ENCODE measurements at places on chromosomes 13 and 19.

GRCh38 chr13:67643516-67644055 is 413.4 kb upstream of the PCDH9 start:
- DNase-seq: no peak

- DNase-seq: no peak
Observed at GRCh38 chr19:32809754-32810153, 59.8 kb downstream of the SLC7A9 start.

- no peak for DNase-seq
Observed at GRCh38 chr19:2166741-2167738, 3.3 kb downstream of the DOT1L start.

DNA sequence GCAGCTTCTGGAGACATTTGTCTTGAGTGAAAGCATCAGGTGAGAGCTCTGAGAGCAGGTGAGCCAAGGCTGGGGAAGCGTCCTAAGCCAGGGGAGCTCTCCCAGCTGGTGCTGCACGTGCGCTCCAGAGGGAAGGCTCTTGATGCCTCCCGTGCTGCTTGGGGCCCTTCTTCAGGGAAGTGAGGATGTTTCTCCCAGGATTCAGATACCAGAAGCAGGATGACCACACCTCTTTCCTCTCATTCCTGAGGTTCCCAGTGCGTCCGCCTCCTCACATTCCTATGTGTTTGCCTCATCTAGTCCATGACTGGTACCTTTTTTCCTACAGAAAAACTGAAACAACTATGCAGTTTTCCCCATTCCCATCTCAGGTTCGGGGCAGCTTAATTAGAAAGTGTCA is 231.0 kb upstream of the IRS2 start:
- DNase-seq: no peak

DNA sequence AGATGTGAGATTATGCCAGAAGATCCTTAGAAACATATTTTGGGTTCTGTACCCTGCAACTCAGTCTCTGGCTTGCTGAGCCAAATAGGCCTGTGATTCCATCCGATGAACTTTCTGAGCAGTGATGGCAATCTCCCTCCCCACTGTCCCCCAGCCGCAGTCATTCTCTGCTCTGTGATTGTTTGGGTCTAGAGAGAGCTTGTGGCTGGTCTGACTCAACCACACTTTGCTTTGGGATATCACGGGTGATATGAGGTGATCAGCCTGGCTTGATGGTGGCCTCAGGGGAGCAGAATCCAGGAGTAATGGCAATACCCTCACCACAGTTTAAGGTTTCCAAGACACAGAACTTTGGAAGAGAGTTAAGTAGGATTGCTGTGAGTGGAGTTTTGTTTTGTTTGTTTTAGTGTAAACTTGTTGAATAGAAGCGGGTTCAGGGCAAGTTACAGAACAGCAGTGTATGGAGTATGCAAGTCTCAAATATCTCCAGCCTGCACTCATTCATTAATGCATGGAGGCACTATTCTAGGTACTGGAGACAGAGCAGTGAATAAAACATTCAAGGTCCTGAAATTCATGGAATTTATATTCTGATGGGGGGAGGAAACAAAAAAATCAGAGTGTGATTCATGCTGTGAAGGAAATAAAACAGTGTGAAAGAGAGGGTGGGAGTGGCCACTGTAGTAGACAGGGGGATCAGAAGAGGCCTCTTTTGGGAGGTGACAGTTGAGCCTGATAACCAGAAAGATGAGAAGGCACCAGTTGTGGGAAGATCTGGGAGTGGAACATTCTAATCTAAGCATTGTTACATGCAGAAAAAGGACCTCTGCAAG is 5.3 kb downstream of the SAMD4B start:
- DNase-seq: no peak

DNA sequence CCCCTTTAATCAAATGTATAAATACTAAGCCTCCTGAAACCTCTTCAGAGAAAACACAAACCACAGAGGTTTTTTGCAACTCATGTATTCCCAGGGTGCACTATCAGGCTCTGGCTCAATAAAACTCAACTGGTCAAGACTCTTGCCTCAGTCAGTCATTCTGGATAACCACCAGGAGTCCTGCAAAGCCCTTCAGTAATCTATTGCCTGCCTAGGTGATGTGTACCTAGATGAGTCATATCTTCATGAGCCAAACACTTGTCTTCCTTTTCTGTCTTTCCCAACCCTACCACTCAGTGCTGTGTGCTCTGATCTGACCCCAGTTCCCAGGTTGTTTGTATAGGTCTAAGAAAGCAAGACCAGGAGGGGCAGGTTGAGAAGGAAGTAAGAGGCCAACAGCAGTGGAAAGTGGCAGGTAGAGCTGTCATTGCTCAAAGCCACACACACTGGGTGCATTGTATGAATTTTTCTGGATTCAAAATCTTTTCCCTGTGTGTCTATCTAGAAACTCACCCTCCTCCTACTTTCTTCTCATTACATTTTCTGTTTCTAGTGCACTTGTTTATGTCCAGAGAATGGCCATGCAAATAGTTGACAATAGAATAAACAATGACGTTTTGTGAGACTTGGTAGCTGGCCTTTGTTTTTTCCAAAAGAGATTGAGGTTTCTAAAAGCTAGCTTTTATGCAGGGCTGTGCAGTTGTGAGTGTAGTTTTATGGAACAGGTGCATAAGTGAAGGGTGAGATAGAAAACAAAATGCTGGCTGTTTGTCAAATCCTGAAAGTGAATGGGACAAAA is 48.1 kb downstream of the PSG1 start:
- no peak for DNase-seq

DNA sequence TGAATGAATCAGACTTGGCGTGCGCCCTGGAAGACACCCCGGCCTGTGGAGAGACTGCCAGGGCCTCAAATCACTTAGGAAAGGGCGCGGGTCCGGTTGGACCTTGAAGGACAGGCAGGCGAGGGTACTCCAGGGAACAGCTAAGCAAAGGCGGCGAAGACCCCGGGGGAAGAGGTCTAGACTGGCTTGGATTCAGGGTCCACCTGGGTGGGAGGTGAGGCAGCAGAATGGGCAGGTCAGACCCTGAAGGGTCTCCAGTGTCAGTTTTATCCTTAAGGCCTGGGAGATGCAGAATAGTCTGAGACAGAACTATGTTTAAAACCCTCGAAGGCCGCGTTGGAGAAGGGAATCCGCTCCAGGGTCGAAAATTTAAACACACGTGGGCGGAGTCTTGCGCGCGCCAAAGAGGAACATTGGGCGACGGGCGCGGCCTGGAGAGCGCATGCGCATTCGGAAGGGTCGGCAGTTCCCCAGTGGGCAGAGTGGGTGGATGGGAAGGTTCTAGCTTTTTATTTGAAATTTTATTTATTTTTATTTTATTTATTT is 567 bp upstream of the SMG9 start:
- DNase-seq: peak; percentile 84

DNA sequence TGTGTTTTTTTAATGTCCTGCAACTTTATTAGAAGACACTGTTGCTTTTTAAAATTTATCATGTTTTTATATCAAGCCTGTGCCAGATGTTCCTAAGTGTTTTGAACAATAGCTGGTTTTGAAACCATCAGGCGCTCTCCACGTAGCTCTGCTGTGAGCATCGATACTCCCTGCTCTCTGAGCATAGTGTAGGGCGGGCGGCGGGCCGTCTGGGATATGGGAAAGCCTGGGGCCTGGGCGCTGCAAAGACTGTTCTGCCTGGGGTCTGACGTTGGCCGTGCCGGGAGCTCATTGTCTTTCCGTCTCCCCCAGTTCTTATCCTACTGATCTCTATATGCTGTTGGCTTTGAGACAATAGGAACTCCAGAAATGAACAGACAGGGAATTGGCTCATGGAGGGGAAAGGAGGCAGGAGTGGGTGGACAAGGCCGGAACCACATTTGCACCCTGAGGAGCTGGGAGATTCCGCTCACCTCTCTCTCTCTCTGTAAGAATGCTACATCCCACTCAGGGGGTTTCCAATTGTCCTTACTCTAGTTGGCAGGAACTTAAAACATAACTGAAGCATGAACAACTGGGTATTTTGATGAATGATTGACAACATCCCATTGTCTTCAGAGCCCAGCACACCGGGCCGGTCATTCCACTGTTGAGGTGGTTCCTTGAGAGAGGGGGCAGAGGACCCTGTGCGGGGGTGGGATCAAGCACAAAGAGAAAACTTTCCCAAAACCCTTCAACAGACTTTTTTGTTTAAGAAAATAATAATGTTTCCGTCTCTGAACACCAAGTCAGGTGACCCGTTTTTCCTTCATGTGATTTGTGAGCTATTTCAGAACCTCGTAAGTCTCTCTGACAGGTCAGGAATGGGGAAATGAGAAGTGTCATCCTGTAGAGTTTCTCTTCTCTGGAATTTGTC is 64.7 kb downstream of the COL4A2 start:
- no peak for DNase-seq

DNA sequence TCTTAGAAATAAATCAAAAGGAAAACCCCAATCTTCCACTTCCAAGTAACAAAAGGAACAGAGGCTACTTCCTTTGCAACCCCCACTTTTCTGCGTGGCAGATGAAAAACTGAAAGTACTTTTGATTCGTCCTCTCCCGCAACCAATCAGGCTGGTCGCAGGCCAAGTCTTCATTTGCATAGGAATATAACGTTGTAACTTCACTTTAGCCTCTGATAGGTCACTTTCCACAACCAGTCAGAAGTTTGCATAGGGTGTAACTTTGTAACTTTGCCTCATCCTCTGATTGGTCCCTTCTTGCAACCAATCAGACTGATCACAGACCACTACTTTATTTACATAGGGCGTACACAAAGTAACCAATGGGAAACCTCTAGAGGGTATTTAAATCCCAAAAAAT is 37.2 kb downstream of the TGDS start:
- peak; percentile 50 for DNase-seq

- no peak for DNase-seq
Observed at GRCh38 chr19:2331601-2332246, 3.2 kb downstream of the SPPL2B start.

DNA sequence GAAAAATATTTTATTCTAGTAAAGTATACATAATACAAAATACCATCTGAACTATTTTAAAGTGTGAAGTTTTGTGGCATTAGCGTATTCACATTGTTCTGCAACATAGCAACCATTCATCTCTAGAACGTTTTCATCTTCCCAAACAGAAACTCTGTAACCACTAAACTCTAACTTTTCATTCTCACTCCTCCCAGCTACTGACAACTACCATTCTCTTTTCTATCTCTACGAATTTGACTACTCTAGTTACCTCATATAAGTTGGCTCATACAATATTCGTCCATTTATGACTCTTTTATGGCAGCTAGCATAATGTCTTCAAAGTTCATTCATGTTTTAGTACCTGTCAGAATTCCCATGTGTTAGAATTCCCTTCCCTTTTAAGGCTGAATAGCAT is 150.5 kb upstream of the MIR17HG start:
- DNase-seq: no peak

- DNase-seq: no peak
Observed at GRCh38 chr19:8922591-8922990, 87.6 kb downstream of the MUC16 start.

- DNase-seq: no peak
Observed at GRCh38 chr19:42228641-42229040, 8.5 kb downstream of the ZNF526 start.

DNA sequence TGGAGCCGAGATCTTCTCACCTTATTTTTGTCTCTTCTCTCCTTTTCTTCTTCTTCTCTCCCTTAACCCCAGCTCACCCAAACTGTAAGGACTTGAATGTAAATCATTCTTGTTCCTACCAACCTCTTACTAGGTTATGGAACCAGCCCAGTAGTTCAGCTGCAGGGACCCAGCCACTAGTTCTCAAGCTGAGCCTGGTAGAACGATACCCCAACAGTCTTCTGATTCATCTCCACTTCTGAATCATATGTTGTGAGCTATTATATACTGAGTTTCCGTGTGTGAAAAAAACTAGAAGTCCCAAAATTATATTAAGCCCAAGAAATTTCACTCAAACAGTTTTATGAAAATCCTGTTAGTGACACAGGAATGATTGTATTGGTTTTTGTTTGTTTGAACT is 67.7 kb downstream of the DCT start:
- DNase-seq: no peak

GRCh38 chr19:57947088-57947418 is 453 bp downstream of the ZNF256 start:
- no peak for DNase-seq

DNA sequence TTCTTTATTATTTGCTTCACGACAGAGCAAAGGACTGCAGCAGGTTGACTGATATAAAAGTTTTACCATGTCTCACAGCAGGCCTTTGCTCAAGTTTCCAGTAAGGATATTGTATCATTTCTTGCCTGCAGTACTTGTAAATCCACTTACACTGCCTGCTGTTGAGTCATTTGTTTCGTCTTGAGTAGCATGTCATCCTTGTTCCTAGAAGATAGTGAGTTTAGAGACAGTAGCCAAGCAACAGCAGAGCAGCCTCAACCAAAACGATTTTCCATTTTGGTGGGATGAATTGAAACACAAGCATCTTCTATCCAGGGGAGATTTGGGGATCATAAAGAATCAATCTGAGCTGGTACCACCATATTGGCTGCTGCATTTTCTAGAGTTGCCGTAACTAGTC is 24.0 kb upstream of the ALOX5AP start:
- DNase-seq: no peak

- DNase-seq: no peak
Observed at GRCh38 chr19:56014765-56015164, 28.2 kb downstream of the NLRP5 start.

Measured in CD4-positive, alpha-beta T cell treated with Interleukin-4 for 1 hour (primary cell).